Karpas-422 (cell line): ENCODE measurements at places on chromosomes 7 and 10. TPM values are rescaled to one million over a fixed set of nuclear protein-coding genes. Genes with fewer than 3 reads are reported as not detected.

PLCE1 gene
- total RNA-seq: not detected in 2 replicates

NUDT13 gene
- total RNA-seq: 1.3 and 2.7 TPM in 2 replicates

ANXA8 gene
- not detected in 2 replicates for total RNA-seq

WASHC2A gene
- 24.8 and 29.3 TPM in 2 replicates for total RNA-seq

APBB1IP gene
- 22.7 and 34.7 TPM in 2 replicates for total RNA-seq

LRRTM3 gene
- total RNA-seq: not detected in 2 replicates

MICU1 gene
- total RNA-seq: 27.1 and 40.3 TPM in 2 replicates

DNA sequence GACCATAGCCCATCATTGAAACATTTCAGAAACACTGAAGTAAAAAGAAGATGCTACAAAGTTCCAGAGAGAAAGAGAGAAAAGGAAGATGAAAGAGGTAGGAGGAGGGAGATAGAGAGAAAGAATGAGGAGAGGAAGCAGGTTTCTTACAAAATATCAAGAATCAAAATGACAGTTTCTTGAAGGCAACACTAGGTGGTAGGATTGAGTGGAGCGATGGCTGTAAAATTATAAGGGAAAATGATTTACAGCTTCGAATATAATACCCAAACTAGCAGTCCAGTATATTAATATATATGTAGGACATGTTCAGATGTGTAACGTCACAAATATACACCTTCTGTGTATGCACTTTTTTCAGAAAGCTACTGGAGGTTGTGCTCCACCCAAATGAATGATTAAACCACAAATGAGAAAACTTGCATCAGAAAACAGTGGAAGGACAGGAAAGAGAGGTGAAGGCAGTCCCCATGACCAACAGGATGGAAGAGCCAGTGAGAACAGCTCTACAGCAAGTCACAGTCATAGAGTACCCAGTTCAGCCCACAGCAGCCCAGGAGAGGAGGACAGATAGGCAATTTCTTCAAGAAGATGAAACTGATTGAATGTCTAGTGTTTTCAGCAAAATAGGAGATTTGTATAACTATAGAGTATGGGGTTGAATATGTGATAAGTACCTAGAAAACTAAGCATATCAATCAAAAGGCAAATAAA, 151.5 kb upstream of the TARP start:
- peaks cover 9% of the 10 kb centered on the region for H3K4me1 ChIP-seq
- no peak overlapping the region for H3K4me3 ChIP-seq
- no peak overlapping the region for H3K27ac ChIP-seq
- DNase-seq: no peak

- H3K27ac ChIP-seq: no peak overlapping the region
- no peak for DNase-seq
- H3K4me1 ChIP-seq: no peaks in the 10 kb centered on the region
Observed at GRCh38 chr7:117020591-117020973, 67.3 kb downstream of the ST7 start.

DNA sequence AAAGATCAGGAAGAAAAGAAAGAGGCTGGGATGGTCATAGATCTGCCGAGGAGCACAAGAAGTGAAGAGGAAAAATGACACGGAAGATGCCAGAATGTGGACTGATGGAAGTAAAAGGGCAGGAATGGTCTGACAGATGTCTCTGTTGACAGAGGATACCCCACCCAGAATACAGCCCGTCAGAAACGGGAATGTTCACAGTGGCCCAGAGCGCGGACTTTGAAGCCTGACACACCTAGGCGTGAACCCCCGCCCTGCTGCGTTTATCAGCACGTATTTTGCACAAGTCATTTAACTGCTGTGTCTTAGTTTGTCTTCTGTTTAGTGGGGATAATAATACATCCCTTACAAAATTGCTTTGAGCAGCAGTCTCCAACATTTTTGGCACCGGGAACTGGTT, 27.1 kb downstream of the AKR1B1 start:
- DNase-seq: no peak
- no peaks in the 10 kb centered on the region for H3K36me3 ChIP-seq
- no peak overlapping the region for H3K4me3 ChIP-seq
- peaks cover 27% of the 10 kb centered on the region for H3K4me1 ChIP-seq

GRCh38 chr7:151726652-151727578, 150.0 kb downstream of the PRKAG2 start:
- H3K4me3 ChIP-seq: peak overlapping the region; percentile 49
- H3K36me3 ChIP-seq: no peaks in the 10 kb centered on the region
- peak; percentile 51 for DNase-seq
- H3K27me3 ChIP-seq: no peaks in the 10 kb centered on the region
- peak overlapping the region; percentile 95 for H3K27ac ChIP-seq
- H3K4me1 ChIP-seq: peaks cover 72% of the 10 kb centered on the region

GRCh38 chr7:35652124-35652523, 42.8 kb downstream of the HERPUD2 start:
- H3K36me3 ChIP-seq: no peaks in the 10 kb centered on the region
- no peak overlapping the region for H3K4me3 ChIP-seq
- no peaks in the 10 kb centered on the region for H3K27me3 ChIP-seq
- no peak for DNase-seq
- H3K4me1 ChIP-seq: peaks cover 10% of the 10 kb centered on the region

GRCh38 chr7:158249692-158250091, 337.9 kb downstream of the PTPRN2 start:
- no peaks in the 10 kb centered on the region for H3K4me1 ChIP-seq
- DNase-seq: no peak
- no peaks in the 10 kb centered on the region for H3K36me3 ChIP-seq
- H3K27ac ChIP-seq: no peak overlapping the region
- no peak overlapping the region for H3K4me3 ChIP-seq

- H3K4me3 ChIP-seq: no peak overlapping the region
- H3K4me1 ChIP-seq: no peaks in the 10 kb centered on the region
- DNase-seq: peak; percentile 80
- no peaks in the 10 kb centered on the region for H3K27me3 ChIP-seq
- no peak overlapping the region for H3K27ac ChIP-seq
Observed at GRCh38 chr10:66627156-66627555, 298.7 kb upstream of the LRRTM3 start.

DNA sequence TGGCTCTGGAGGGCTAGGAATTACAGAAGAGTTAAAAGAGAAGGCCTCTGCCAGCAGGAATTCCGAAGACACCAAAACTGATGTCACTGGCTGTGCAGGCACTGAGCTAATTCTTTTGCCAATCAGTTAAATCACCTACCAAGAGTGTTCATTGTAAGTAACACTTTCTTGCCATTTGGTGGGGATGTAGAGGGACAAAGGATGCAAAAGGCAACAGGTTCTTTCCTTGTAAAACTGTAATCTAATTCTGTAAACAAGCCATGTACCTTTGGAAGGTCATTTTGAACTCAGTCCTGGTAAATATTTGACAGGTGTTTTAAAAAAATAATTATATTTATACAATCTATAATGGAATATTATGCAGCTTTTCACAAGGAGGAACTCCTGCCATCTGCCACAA, 438.4 kb downstream of the AUTS2 start:
- no peak overlapping the region for H3K4me3 ChIP-seq
- H3K27ac ChIP-seq: no peak overlapping the region
- H3K27me3 ChIP-seq: 0 out of 2 replicates have a peak, but pooled peaks cover under 1% of the 10 kb centered on the region
- no peaks in the 10 kb centered on the region for H3K36me3 ChIP-seq
- no peak for DNase-seq
- H3K4me1 ChIP-seq: peaks cover 9% of the 10 kb centered on the region

- no peak overlapping the region for H3K27ac ChIP-seq
- no peaks in the 10 kb centered on the region for H3K27me3 ChIP-seq
- DNase-seq: no peak
Observed at GRCh38 chr10:97332591-97333350, 1.8 kb downstream of the FRAT2 start.

- no peaks in the 10 kb centered on the region for H3K27me3 ChIP-seq
- H3K4me1 ChIP-seq: peaks cover 35% of the 10 kb centered on the region
- no peak overlapping the region for H3K4me3 ChIP-seq
- H3K27ac ChIP-seq: 0 out of 2 replicates have a peak overlapping the region, but pooled peaks have one; percentile 18
Observed at GRCh38 chr10:74027702-74028101, 29.8 kb downstream of the VCL start.

- no peak for DNase-seq
- H3K27me3 ChIP-seq: no peaks in the 10 kb centered on the region
- no peaks in the 10 kb centered on the region for H3K36me3 ChIP-seq
Observed at GRCh38 chr10:78557433-78557925, 511.3 kb upstream of the ZMIZ1 start.
